ENCODE measurements at places on chromosomes 1 and 21.

DNA sequence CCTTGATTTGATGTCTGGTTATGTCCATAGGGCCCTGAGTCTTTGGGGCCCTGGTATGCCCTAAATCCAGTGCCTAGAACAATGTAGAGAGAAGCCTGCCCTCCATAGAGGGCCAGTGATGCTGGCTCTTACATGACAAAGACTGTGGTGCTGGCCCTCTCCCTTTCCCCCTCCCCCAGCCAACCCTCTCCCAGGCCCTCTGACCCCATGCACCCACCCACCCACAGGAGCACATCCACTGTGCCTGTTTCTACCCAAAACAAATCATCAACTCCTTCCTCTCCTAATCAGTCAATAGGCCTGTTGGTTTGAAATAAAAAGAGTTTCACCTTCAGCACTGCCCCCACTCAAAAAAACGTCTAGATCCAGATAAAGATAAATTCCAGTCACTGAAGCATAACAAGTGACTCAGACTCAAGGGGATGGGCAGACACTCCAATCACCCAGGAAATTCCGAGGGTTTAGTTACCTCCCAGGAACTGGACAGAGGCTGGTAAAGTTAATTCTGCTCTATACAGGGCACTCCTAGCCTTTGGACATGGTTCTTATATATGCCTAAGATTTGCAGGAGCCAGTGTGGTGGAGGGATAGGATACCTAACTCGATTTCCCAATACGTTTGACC, 144.8 kb upstream of the VANGL1 start:
- no peak for DNase-seq

GRCh38 chr1:24027838-24028468, 47.8 kb upstream of the SRSF10 start:
- no peak for DNase-seq

- DNase-seq = no peak
Measured at GRCh38 chr21:45200581-45201296, 87.0 kb downstream of the POFUT2 start.

GRCh38 chr1:53543130-53543777, 84.1 kb downstream of the DMRTB1 start:
- no peak for DNase-seq

DNA sequence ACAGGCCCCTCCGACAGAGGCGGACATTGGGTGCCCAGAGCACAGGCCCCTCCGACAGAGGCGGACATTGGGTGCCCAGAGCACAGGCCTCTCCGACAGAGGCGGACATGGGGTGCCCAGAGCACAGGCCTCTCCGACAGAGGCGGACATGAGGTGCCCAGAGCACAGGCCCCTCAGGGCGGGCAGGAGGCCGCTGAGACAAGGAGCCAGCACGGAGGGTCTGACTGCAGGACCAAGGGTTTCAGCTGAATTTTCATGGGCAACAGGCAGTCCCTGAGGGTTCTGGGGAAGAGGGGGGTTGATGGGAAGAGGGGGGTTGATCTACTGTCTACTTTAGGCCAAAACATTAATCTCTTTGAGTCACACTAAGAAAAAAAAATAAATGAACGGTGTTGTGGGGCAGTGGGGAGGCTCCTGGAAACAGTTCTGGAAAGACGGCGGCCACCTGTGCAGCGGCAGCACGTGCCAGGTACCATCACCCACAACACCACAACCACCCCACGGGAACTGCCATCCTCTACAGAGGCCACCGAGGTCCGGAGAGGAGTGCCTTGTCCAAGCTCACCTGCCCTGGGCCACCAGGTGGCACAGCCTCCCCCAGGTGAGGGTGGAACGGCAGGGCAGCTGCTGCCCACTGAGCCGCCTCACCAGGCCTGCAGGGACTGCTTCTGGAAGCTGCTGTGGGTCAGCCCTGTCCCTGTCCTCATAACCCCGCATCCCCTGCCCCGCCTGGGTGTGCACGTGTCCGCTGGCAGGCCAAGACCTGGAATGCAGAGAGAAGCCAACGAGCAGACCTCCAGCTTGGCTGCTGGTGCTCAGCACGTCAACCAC, 20.5 kb downstream of the PRDM15 start:
- no peak for DNase-seq

GRCh38 chr1:41568204-41568603, 83.7 kb upstream of the EDN2 start:
- DNase-seq = no peak

DNA sequence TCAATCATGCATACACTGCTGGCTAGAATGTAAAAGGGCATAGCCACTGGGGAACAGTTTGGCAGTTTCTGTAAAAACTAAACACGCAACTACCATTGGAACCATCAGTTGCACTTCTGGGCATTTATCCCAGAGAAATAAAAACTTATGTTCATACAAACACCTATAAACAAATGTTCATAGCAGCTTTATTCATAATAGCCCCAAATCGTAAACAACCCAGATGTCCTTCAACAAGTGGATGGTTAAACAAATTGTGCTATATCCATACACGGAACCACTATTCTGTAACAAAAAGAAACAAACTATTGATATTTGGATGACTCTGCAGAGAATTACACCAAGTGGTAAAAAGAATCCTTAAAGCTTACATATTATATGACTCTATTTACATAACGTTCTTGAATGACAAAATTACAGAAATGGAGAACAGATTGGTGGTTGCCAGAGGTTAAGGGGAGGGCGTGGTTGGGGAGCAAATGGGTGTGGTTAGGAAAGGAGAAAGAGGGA, 22.8 kb downstream of the LACTBL1 start:
- no peak for DNase-seq

DNA sequence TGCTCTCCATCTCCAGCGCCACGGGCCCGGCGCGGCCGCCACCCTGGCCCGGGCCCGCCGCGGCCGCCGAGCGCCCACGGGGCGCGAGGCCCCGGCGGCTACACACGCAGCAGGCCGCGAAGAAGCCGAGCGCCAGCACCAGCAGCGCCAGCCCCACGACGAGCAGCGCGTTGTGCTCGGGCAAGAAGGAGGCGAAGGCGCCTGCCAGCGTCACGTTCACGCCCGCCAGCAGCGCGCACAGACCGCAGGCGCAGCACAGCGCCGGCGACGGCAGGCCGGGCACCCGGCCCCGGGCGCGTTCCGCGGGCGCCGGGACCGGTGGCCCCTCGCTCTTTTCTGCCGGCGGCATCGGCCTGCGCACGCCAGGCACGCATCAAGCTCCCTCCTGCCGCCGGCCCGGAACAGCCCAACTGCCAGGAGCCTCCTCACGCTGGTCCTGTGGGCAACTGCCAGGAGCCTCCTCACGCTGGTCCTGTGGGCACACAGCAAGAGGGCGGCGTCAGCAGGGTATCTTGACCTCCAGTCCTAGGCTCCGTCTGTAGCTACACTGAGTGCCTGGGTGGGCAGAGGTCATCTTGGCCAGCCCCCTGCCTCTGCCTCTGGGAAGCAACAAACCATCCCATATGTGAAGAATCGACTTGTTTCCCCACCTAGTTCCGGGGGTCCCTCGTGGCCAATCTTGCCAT, 18.1 kb downstream of the KNCN start:
- DNase-seq = no peak

DNA sequence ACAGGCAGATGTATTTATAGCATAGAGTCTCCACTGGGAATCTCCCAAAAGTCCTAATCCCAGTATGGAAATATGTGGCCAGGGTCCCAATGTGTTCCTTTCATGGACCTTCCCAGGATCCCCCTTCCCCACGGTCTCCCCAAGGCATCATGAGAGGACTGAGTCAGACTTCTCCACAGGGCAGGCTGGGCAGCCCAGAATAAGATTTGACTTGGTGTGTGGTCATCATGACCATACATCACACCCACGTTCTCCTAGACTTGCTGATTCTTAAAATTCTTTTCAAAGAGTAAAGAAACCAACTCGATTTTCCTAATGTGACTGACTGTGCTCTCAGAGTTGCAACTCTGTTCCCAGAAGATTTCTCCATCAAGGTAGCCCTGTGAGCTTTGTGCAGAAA, 93.9 kb upstream of the CD34 start:
- no peak for DNase-seq

All from stimulated activated CD4-positive, alpha-beta T cell treated with anti-CD3 and anti-CD28 coated beads, Interleukin-1b, Interleukin-23, amount 100 ng/mL, for 1 hour (primary cell).